ENCODE measurements at places on chromosomes 16 and 17.

GRCh38 chr17:65918916-65919315 is 273.0 kb downstream of the CEP112 start:
- no peak for DNase-seq

GRCh38 chr17:80773243-80773991 is 218.2 kb upstream of the CHMP6 start:
- peak; percentile 47 for DNase-seq

DNA sequence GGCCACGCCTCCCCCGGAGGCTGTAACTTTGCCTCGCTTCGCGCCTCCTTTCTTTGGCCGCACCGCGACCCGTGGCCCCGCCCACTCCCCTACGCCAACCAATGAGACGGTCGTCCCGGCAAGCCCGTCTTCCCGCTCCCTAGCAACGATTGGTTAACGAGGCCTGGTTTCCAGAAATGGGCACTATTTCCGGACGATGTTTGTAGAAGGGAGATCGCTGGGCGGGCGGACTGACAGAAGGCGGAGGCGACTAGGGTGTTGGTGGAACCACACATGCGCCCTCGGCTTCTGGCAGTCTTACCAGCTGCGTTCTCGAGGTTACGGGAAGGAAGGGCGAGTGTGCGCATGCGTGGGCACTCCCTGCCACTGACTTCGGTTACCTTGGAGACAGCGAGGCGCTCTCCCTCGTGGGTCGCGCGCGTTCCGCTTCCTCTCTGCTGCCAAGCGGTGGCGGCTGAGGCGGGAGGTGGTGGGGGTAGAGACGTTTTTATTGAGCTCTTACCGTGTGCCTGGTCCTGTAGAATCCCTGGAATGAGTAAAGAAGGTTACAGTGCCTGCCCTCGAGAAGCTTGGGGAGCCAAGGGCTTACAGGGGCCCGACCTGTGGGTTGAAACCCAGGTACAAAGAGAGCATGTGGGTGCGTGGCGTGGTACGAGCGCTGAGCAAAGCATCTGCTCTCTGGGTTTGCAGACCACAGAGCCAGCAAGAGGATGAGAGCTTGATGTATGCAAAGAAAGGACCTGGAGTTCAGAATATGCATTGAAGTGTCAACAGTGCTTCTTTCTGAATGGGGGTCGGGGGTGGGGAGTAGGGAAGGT is 500 bp upstream of the MAP3K14 start:
- DNase-seq: peak; percentile 100

DNA sequence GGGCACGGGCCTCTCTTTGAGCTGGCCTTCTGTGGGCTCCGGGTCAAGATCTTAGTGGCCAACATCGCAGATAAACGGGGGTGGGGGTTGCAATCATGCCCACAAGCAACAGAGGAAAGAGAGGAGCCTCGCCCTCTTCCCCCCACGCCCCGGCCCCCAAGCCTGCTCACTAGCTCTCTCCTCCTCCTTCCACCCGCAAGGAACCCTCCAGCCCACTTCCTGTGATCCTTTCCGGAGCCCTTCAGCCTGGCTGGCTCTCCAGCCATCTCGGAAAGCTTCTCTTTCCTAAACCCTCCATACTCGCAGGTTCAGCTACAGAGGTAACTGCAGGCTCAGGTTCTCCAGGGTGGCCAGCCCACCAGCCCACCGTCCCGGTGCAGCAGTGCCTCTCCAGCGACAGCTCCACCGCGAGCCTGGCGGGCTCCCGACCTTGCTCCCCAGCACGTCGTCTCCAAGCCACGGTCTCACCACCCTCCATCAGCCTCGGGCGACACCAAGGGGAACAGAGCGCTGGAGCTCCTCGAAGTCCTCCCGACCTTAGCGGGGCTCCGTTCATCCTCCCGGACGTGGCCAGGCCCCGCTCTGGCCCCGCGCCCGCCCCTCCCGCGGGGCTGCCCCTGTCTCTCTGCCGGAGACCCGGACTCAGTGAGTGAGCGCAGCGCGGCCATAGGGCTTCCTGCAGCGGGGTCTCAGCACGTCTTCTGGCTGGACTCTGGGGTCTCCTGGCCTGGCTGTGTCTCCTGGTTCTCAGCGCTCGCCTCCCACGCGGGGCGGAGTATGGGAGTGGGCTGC is 12.9 kb upstream of the ODF4 start:
- DNase-seq: no peak

DNA sequence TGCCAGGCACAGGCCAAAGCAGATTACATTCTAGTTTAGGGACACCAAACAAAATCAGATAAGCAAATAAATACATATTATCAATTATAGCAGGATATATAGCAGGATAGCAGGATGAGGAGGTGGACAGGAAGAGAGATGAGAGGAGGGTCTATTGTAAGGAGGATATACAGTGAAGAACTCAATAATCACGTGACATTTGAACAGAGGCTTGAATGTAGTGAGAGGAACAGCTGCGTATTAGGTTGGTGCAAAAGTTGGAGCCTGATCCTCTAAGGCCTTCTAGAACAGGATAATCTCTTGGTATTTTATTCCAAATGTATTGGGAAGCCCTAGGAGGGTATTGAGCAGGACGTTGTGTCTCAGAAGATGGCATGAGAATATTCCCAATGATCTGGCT is 136.7 kb downstream of the CYLD start:
- DNase-seq: no peak

- DNase-seq: no peak
Measured at GRCh38 chr16:12210258-12210880, 233.8 kb downstream of the SNX29 start.

DNA sequence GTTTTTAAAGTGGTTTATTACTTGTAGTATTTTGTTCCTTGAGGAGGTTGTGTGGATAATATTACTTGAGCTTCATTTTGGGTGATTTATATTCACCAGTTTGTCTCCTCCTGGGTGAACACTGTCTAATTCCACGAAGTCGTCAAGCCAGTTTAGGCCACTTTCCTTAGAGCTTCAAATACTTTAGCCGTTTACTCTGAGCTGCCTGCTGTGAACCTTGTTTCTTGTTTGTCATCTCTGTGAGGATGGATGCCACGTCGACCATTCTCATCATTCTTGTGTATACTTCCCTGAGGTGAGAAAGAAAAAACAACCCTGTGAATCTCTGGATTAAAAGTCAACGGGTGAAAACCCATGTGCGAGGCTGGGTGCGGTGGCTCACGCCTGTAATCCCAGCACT is 9.0 kb downstream of the KRT24 start:
- no peak for DNase-seq

DNA sequence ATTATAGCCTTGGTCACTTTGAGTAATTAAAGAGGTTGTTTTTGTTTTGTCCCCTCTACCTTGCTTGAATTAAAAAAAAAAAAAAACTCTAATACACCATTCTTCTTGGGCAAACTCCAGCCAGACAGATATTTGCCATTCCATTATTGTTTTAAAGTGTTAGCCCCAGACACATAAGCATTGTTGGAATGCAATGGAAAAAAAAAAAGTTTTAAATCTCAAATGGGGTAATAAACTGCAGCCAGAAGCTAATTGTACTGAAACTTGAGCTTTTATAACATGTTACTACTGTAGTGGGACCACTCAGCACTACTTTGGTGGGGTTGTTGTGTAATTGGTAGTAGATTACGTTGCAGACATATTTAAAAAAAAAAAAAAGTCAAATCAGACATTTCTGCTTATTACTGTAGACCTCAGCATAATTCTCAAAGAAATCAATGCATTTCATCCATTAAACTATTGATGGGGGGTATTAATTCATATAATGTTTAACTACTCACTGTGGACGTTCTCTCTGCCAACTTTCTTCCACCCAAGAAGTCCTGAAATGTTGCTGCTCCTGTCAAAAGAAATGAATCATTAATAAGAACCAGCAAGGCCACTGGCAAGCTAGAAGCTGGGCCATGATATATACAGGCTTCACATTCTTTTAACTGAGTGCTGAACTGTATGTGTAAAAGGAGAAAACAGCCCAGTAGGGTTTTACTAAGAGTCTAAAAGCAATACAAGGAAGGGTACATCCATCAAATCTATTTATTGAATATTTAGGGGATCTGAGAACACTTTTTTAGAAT is 626.6 kb upstream of the SOX9 start:
- no peak for DNase-seq

- DNase-seq: no peak
Measured at GRCh38 chr16:23058576-23058975, 90.7 kb downstream of the USP31 start.

DNA sequence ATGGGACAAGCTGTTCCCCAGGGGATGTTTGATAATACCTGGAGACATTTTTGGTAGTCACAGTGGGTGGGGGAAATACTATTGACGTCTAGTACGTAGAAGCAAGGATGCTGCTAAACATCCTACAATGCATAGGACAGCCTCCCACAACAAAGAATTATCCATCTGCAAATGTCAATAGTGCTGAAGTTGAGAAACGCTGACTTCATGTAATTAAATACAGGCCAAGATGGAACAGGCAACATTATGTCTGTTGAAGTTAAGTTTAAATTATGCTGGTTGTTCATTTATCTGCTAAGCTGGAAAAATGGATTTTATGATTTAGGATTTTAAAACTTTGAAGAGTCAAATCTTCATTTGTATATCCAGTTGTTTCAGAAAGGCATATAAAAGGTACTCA is 341.2 kb upstream of the DYNLRB2 start:
- DNase-seq: no peak

DNA sequence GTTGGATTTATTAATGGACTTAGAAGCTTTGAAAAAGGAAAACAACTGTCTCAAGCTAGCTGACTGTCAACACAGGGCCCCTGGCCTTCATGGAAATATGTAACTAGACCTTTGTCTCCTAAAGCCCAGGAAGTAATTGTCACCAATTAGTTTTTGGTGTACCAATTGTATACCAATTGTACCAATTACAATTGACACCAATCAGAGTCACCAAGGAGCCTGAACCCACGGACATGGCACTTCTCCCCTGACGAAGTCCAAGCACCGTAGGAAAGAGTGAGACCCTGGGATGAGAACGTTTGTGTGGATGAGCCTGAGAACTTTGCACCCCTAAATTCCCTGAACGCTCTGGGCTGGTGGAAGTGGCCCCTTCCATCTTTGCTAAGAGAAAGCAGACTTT is 129.0 kb downstream of the ENGASE start:
- DNase-seq: no peak

GRCh38 chr17:49498029-49498615 is 3.0 kb downstream of the NGFR start:
- peak; percentile 35 for DNase-seq

- DNase-seq: no peak
Measured at GRCh38 chr16:78142788-78143187, 43.3 kb downstream of the WWOX start.

GRCh38 chr16:31194898-31195297 is 7.7 kb downstream of the PYCARD start:
- no peak for DNase-seq

GRCh38 chr17:67712375-67712774 is 5.4 kb upstream of the NOL11 start:
- no peak for DNase-seq

DNA sequence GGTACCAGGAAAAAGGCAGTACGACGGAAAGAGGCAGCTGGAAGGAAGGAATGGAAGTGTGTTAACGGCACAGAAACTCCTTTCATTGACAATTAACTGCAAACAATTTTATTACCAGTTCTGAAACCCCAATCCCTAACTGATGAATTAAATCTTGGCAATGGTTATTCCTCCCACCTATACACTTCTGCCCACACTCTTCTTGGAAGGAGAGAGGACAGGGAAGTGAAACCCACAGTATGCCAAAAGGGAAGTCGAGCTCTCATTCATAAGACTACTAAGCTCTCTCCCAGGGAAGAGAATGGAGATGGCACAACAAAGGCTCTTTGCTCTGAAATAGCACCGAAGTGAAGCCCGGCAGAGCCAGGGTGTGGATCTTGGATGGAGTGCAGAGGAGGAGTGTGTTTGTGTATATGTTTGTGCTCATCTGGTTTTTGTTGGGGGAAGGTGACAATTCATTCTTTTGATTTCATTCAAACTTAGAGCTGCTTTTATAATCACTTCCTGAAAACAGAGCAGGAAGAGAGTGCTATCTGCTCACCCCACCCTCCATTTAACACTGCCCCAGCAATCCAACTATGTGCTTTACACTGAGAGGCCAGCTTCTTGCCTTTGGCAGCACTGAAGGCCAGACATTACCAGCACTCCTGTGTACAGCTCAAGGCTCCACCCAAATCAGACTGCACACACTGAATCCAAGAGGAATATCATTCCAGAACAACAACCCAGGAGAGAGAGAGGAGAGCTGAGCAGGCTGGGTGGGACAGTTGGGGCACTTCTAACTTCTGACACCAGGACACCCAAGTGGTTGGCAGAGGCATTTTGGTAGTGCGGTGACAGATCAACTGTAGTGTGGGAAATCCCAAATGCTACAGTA is 68.7 kb downstream of the HIC1 start:
- DNase-seq: no peak

- no peak for DNase-seq
Measured at GRCh38 chr17:81537343-81537855, 9.2 kb downstream of the FSCN2 start.

DNA sequence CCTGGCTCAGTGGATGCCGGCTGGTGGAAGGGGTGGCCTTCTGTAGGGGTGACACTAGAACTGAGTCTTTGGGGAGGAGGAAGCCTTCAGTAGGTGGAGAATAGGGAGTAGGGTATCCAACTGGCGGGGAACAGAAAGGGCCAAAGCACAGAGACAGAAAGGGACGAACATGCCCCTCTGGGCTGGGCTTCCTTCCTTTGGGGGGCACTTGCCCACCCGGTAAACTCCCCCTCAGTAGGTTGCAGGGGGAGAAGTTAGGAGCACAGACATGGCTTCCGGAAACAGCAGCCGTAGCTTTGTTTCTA is 774 bp downstream of the ENGASE start:
- no peak for DNase-seq

DNA sequence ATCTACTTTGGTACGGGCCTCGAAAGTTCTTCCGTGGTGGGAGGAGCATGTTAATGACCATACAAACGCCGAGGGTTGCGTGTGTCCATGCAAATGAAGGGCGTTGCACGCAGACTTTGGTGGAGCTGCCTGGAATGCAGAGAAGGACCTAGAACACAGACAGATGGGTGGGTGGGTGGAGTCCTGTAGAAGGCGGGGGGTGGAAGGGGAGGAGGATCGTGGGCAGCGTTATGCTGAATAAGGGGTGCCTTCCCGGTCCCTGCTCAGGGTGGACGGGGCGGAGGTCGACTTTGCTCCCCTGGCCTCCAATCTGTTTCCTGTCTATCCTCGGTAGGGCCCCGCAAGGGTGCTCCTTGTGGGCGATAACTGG is 795 bp upstream of the PAQR4 start:
- DNase-seq: peak; percentile 59

DNA sequence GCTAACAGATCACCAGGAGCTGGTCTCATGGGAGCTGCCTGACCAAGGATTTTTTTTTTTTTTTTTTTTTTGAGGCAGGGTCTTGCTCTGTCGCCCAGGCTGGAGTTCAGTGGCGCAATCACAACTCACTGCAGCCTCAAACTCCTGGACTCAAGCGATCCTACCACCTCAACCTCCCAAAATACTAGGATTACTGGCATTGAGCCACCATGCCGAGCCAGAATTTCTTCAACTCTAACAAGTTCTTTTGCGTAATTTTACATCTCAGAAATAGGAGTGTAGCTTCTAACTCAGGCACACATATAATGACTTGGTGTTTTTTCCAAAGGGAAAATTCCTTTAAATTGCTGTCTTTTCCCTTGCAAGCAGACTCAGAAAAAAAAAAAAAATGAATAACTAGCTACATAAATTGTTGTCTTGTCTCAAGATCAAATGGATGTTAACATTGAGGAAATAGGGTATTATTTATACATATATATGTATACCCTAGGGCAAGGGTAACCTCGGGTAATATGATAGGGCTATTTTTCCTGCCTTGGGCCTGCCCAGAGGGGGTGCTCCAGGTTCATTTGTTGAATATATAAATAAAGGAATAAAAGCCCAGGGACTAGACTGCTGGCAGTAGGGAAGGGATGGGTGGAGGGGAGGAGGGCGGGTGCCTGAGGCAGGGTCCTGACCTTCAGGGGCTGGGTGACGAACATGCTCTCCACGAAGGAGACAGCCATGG is 42.8 kb upstream of the GCSH start:
- DNase-seq: no peak
